ENCODE measurements at places on chromosomes 6 and 20.

GRCh38 chr6:73388800-73389512, 5.7 kb upstream of the DDX43 start:
- DNase-seq: peak; percentile 67

GRCh38 chr6:145483191-145483996, 251.9 kb downstream of the EPM2A start:
- DNase-seq: no peak

DNA sequence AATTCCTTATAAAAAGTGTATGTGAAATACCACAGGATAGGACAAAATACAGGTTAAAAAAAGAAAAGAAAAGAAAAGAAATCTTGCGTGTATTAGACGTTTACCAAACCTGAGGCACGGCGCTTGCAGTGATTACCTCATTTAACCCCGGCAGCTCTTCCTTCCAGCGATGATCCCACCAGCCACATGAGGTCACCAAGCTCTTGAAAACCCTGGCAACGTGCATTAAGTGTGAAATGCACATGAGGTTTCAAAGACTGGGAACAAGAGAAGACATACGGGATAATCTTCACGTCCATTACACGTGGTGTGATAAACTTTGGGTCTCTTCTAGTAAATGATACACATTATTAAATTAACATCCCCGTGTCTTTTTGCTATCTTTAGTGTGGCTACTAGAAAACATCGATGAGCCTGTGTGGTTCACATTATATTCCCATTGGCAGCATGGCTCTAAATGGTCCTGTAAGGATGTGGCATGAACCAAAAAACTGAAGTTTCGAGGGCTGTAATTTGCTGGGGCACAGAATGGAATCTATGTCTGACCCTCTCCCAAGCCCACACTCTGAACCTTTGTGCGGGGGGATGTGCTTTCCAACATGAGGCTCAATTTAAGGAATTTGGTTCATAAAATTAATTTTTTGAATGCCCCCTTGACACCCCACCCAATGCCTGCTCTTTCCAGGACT, 59.2 kb upstream of the THBS2 start:
- no peak for DNase-seq

- DNase-seq: no peak
Measured at GRCh38 chr6:159887146-159887545, 3.6 kb upstream of the MAS1 start.

- DNase-seq: no peak
Measured at GRCh38 chr6:28710466-28711191, 184.9 kb downstream of the GPX5 start.

GRCh38 chr6:154249499-154250298, 106.9 kb downstream of the IPCEF1 start:
- DNase-seq: peak; percentile 23

GRCh38 chr6:110738899-110739365, 76.3 kb downstream of the CDK19 start:
- no peak for DNase-seq

Measured in activated T-helper 2 cell treated with anti-CD3 and anti-CD28 coated beads, Interferon-gamma antibody, Interleukin-2, Interleukin-4, amounts not matched to agents 10 μg/mL and 5 μg/mL and 100 μg/mL, durations not matched to agents 14 hours and 24 hours and 36 hours (primary cell).